ENCODE measurements at places on chromosomes 16 and 17.

- no peak for DNase-seq
Observed at GRCh38 chr16:79816081-79816497, 215.6 kb upstream of the MAF start.

GRCh38 chr17:32141679-32142037 is 644 bp upstream of the RHOT1 start:
- DNase-seq, result no peak

- DNase-seq, result peak; percentile 36
Observed at GRCh38 chr17:44205962-44206824, 6.5 kb upstream of the ATXN7L3 start.

DNA sequence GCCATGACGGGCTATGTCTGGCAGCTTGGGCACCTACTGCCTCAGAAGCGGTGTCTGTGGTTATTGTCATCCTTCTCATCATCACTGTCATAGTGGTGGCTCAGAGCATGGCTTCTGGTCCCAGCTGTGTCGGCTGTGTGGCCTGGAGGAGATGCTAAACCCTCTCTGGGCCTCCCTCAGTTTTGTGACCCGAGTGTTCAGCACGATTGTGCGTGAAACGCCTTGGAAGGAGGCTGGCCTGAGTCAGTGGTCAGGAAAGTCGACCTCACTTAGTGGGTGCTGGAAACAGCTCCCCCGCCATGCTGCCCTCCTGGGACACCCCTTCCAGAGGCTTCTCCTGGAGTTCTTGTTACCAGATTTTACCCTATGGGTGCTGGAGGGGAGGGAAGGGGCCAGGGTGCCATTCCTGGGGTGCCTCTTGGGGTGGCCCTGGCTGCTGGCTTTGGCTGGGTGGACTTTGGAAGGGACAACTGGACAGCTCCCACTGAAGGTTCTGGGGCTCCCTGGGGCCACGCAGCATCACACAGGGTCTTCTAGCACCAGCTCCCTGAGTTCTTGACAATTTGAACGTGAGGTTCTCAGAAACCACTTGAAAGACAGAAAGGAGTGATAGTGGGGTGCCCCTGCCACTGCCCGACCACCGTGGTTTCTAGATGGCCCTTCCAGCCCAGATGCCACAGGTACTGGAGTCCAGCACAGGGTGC is 226.5 kb upstream of the GSE1 start:
- DNase-seq, result no peak

DNA sequence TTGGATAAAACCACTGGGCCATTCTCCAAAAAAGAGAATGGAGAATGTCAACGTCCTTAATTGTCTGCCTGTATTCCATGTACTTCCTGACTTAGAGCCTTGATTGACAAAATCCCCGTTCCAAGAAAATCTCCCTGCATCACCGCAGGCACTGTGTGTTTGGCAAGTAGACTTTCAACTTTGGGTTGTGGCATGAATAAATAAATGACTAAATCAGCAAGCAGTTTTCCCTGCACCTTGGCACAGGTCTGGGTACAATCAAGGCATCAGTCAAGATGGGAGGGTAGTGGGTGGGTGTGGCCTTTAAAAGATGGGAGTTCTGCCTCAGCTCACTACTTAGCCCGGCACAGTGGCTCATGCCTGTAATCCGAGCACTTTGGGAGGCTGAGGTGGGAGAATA is 248.5 kb upstream of the RPL38 start:
- DNase-seq, result no peak

GRCh38 chr17:38735161-38735997 is 5.2 kb downstream of the CISD3 start:
- no peak for DNase-seq

- DNase-seq, result no peak
Observed at GRCh38 chr16:1650131-1650530, 27.9 kb upstream of the JPT2 start.

- DNase-seq, result peak; percentile 24
Observed at GRCh38 chr16:74738113-74738541, 36.5 kb downstream of the FA2H start.

GRCh38 chr17:13256545-13256944 is 238.7 kb upstream of the ELAC2 start:
- no peak for DNase-seq

- no peak for DNase-seq
Observed at GRCh38 chr17:62112229-62112628, 47.2 kb upstream of the MED13 start.

DNA sequence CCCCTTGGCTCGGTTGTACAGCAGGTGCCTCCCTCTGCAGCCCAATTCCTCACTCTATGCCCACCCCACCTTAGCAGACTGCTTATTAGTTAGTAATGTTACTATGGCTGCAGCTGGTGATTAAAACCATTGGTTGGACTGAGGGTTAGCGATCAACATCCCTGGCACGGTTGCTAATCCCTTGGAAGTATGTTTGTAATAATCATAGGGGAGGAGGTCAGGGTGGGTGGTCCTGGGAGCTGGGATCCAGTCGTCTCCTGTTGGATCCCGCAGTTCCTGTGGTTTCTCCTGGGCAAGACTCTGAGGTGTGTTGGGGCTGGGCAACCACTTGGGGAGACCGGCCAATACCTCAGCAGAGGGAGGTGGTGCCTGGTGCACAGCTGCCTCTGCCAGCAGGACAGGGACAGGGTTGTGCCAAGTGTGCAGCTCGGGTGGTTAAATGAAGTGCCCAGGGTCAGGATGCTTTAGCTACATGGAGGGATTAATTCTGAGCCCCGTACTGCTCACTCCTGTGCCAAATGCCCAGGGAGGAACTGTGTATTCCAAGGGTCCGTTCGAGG is 38.0 kb downstream of the FZD2 start:
- DNase-seq, result no peak

- DNase-seq, result no peak
Observed at GRCh38 chr17:41681776-41682175, 6.9 kb upstream of the EIF1 start.

DNA sequence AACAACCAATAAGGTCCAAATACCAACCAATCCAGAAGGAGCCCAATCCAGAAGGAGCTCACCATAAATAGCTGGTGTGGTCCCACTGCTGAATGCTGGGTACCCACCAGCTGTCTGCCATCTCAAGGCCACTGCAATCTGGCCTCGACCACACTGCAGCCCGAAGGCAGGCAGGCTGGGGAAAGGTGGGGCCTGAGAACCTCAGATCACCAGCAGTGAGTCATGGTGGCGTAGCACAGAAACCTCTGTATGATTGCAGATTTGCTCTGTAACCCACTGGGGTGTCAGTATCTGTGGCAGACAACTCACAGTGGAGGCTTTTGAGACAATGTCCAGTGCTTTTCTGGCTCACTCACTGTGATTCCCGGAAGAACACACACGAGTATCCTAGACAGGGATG is 14.7 kb upstream of the CMTR2 start:
- no peak for DNase-seq

- DNase-seq, result peak; percentile 24
Observed at GRCh38 chr17:79087428-79088143, 13.0 kb downstream of the ENGASE start.

DNA sequence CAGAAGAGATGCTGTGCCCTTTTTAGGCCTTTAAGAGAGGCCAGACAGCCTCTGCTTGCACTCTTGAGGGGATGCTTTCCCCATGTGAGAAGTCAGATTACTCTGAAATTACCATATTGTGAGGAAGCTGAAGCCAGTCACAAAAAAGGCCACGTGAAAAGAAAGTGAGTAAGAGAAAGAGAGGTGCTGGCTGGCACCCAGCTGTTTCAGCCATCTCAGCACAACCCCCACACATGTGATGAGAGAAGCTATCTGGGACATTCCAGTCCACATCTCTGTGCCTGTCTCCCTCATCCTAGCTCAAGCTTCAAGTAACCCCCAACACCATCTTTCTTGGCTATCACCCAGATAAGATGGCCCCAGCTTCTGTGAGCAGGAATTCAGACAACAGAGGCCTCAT is 131.4 kb downstream of the HS3ST2 start:
- DNase-seq, result peak; percentile 55

- no peak for DNase-seq
Observed at GRCh38 chr17:82856361-82856760, 16.5 kb upstream of the ZNF750 start.

GRCh38 chr16:85563034-85563433 is 50.1 kb upstream of the GSE1 start:
- DNase-seq, result no peak

DNA sequence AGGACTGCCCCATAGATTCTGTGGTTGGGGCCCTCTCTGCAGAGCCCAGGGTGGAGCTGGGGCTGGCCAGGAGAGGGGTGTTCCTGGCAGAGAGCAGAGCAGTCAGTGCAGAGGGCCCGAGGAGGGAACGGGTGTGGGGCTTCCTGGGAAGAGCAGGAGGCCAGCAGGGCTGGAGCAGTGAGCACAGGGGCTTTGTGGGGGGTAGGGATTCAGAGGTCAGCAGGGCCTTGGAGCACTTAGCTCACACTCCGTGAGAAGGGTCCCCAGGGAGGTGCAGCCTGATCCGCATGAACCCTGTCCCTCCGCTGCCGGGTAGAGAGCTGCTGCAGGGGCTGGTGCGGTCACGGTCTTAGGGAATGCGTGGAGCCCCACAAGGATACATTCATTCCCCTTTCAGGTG is 113.0 kb upstream of the CIBAR2 start:
- DNase-seq, result no peak

GRCh38 chr17:52149626-52150025 is 8.9 kb downstream of the CA10 start:
- DNase-seq, result no peak
